Stimulated activated CD8-positive, alpha-beta memory T cell treated with anti-CD3 and anti-CD28 coated beads, Interleukin-15, amount 100 ng/mL, for 24 hours (primary cell): ENCODE measurements at places on chromosomes 4 and X.

GRCh38 chrX:100663642-100664041 is 19.6 kb downstream of the SRPX2 start:
- DNase-seq = no peak

DNA sequence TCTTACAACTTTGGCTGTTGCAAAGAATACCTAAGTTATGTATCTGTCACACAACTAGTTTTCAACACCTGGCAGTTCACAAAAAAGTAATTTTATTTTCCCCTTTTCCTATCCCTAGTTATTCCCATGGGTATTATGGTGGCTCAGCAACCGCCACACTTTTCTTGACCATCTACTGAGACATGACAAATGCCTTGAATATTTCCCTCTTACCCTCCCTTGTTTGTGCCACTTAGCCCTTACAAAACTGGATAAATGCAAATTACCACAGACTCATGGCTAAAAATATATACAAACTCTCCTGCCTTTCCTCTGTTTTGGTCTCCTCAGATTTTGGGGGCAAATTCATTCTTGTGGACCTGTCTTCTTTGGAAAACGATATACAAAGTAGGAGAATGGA is 72.1 kb downstream of the AMOT start:
- DNase-seq = no peak

- no peak for DNase-seq
Measured at GRCh38 chr4:102036619-102037376, 246.3 kb downstream of the BANK1 start.

GRCh38 chr4:26490111-26490959 is at the start of gene CCKAR:
Gene CCKAR (minus strand): TSS chr4:26490484. CDS start chr4:26490267, 217 bp downstream.
- no peak for DNase-seq

DNA sequence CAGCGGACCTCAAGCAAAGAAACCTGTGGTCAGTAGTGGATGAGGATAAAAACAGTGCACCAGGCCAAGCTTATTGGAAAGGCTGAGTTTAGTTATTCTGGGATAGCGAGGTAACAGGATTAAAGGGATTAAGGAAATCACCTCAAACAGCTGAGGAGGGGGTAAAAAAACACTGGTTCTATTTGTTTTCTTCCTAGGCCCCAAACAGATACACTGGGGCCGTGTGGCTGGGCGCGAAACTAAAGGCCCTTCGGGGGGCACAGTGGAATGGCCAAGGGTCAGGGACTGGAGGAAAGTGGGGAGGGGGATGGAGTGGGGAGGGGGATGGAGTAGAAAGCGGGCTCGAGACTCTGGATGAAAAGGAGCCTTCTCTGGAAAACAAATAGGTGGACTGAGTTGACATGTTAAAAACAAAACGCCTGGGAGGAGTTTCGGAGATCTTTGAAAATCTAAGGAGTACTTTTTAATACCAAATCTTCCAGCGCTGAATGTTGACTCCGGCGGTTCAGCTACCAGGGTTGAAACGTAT is 2.9 kb downstream of the SOX3 start:
- no peak for DNase-seq

DNA sequence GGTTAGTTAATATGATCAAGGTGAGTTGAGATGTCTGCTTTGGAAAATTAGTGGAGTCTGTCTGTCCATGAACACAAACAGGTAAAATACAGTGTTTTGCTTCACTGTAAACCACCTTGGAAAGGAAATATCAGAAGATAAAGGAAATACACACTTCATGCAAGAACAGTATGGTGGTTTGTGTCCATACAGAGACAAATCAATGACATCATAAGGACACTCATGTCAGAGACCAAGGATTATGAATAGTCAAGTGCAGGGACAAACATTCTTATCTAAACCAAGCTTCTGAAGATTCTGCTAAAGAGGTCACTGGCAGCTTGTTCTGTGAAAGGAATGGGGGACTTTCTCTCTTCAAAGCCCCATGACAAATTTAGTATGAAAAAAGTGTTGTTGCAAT is 322.9 kb upstream of the F9 start:
- DNase-seq = no peak

GRCh38 chr4:21915761-21916160 is 32.8 kb downstream of the KCNIP4 start:
- no peak for DNase-seq

GRCh38 chrX:39772057-39772832 is 325.5 kb downstream of the BCOR start:
- DNase-seq = peak; percentile 7

DNA sequence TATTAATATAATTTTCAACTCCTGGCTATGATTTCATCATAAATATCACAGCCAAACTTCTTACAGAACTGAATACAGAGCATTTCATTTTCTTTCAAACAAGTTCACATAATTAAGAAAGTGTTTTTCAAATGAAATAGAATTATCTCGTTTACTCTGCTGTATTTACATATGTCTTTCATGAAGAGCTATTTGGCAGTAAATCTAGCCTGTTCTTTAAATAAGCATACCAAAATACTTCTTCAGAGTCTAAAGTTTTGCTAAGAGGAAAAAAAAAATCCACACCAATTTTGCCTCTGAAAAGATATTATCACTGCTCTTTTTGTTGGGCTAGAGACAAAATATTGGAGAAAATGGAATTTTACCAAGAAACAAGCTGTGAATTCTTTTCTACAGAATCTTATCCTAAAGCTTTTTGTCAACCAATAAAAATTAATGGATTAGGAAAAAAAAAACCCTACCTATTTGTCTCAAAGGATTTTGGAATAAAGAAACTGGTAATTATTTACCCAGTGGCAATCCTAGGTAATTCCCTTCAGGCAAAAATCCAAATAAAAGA is 287.9 kb upstream of the NR3C2 start:
- no peak for DNase-seq

DNA sequence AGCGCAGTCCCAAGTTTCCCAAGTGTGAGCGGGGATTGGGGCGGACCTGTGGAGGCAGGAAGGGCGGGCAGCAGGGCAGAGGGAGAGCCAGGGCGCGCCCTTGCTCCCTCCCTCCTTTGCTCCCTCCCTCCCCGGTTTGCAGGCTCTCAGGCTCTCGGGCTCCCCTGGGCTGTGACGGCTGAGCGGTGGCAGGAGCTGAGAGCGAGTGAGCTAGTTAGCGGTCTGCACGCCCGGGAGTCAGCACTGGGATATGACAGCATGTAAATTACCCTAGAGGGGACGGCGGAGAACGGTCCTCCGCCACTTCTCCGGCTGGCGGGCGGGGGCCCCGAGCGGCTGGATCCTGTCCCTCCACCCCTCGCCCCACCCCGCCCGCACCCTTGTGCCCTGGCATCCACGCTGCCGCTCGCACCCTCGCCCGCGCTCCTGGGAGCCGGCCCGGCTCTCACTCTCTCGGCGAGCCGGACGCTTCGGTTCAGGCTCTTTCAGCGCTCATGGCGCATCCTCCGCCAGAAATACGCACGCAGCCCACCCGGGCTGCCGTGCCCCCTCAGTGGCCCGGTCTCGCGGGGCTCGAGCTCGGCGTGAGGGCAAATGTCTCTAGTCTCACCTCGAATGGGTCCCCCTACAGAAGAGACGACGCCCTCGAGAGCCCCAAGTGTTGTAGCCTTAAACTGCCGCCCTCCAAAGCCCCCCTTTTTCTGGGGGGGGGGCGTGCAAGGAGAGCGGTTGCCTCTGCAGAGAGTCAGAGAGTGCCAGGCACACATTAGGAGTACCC is at the start of gene TSC22D3:
Gene TSC22D3, minus strand, starts transcription at position 54 of the 778 bp plus-strand sequence. CDS start 368 bp downstream, outside the sequence.
- DNase-seq = no peak

DNA sequence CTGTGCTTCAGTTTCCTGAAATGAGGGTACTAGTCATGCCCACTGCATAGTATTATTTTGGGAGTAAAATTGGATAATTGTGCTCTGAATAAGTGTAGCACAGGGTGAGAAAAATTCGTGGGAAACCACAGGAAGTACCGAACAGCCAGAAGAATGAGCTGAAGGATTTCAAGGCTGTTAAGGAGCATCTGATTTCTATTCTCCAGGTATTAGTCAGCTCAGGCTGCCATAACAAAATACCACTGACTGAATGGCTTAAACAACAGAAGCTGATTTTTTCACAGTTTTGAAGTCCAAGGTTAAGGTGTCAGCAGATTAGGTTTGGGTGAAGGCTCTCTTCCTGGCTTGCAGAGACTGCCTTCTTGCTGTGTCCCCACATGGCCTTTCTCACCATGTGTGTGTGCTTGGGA is 41.9 kb downstream of the WWC2 start:
- DNase-seq = no peak

GRCh38 chr4:168781341-168781740 is 228.7 kb downstream of the CBR4 start:
- DNase-seq = no peak

GRCh38 chrX:107549504-107549903 is 78.8 kb upstream of the PRPS1 start:
- DNase-seq = no peak

- DNase-seq = peak; percentile 35
Measured at GRCh38 chrX:103464774-103465117, 54.5 kb downstream of the RAB40A start.

GRCh38 chr4:131348263-131348662 is 1800.8 kb upstream of the PCDH10 start:
- DNase-seq = no peak

- DNase-seq = no peak
Measured at GRCh38 chr4:107247738-107248137, 211.6 kb upstream of the DKK2 start.

DNA sequence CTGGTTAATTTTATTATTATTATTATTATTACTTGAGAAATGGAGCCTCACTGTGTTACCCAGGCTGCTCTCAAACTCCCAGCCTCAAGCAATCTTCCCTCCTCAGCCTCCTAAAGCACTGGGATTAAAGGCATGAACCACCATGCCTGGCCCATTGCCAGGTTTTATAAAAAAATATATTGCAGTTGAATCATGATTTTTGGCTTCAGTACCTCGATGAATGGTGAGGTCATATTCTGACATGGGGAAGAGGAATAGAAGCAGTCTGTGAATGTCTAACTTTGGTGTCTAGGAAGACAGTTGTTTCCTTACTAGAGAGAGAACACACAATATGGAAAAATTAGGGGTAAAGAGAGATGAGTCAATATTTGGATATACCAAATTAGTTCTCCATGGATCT is 32.0 kb downstream of the CCSER1 start:
- no peak for DNase-seq

- no peak for DNase-seq
Measured at GRCh38 chrX:135112096-135112729, 8.1 kb downstream of the ETDB start.

DNA sequence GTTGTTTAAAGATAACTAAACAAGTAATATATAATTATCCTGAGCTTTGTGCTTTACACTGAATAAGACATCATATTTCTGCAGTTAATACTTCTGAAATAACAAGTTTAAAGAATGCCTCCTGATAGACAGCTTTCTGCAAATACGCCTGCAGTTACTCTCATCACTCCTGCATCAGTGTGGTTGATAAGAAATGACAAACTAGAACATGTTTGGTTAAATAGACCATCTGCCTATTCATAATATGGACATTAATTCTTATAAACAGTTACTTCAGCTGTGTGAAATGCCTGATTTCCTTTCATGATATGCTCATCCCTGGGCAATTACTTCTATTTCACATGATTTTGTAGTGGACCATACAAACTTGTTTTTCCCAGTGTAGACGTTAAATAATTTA is 7.0 kb upstream of the TENM3 start:
- no peak for DNase-seq

DNA sequence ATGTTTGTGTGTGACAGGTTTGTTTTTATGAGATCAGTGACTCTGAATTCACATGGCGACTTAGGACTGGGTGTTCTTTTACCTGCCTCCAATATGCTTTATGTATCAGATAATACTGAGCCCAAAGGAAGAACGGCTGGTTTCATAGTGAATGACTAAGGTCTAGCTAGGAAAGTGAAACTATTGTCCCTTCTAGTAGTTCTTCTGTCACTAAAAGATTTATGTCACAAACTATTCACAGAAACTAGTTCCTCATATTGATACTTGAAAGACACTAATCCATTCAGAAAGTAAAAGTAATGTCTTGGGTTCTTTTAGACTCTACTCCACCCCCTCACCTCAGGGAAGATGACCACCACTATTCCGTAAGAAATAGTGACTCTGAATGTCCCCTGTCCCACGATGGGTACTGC is 81.7 kb downstream of the EGF start:
- no peak for DNase-seq

DNA sequence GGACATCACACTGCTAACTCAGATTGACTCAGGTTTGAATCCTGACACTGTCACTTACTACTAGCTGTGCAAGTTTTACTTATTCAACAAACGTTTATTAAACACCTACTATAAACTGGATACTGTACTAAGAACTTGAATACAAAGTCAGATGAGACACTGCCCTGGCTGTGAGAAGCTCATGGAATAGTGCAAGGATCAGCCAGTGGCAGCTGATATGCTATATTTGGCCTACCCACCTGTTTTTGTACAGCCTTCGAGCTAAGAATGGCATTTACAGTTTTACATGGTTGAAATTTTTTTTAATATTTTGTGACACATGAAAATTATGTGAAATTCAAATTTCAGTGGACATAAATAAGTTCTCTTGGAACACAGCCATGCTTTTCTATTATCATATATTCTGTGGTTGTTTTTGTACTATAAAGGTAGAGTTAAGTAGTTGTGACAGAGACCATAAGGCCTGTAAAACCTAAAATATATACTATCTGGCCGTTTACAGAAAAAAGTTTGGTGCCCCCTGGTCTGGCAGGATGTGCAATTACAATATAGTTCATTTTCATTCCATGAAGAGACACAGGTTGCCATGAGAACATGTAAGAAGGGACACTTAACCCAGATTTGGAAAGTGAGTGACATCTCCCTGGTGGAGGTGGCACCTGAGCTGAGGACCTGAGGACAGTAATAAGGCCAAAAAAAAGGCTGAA is 3.4 kb upstream of the SEC24D start:
- DNase-seq = no peak

DNA sequence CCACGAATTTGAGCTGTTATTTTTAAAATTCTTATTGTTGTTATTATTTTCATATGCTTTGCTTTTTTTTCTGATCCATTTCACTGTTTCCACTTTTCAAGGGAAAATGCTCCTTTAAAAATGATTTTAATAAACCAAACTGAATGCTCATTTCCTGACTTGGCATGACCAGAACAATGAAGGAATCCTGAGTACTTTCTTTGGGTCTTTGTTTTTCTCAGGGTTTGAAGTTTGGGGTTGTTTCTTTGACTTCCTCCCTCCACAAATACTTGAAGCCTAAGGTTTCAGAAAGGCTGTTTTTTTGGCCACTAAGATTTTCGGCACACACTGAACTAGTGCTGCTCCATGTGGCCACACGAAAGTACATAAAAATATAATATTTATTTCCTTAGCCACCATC is 171.0 kb downstream of the NR3C2 start:
- no peak for DNase-seq

GRCh38 chr4:65018313-65018712 is 609.1 kb upstream of the TECRL start:
- no peak for DNase-seq

DNA sequence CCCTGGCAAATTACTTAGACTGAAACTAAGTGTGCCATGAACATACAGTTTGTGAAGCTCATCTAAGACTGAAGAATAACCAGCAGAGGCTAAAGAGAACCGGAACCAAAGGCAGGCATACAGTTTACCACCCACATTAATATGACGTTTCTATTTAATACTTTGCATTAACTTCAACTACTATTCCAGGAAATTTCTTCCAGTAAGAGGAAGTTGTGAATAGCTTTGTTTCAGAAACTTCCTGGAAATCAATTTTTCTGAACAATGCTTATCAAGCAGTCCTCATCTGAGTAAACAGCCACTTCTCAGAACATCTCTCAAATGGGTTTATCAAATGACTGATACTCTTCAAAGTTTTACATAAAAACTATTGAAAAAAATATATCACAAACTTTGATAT is 252.7 kb downstream of the OPHN1 start:
- no peak for DNase-seq

- no peak for DNase-seq
Measured at GRCh38 chr4:8778760-8779159, 92.9 kb downstream of the HMX1 start.

GRCh38 chr4:173505924-173506518 is 24.0 kb downstream of the HAND2 start:
- no peak for DNase-seq
